Activated CD4-positive, alpha-beta T cell treated with anti-CD3 and anti-CD28 coated beads, Interleukin-2, amount 50 U/mL, for 1 hour (primary cell): ENCODE measurements at places on chromosomes 7 and 10.

DNA sequence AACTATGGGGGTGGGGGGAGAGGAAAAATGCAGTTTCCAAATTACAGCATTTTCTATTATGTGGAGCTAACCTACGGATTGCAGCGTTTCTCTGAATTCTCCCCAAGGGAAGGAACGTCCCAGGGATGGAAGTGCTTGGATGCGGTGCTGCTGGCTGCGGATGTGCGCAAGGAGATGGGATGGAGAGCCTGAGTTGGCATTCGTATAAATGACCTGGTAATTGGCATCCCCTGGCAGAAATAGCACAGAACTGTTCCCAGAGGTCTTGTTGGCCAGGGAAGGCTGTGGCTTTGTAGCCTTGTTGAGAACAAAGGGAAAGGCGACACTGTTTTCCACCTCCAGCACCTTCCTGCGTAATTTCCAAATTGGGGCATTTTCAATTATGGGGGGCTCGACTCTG, 2.7 kb downstream of the ORAI2 start:
- no peak for DNase-seq

GRCh38 chr10:5565205-5565545, 40.4 kb downstream of the CALML3 start:
- no peak for DNase-seq

- DNase-seq, result peak; percentile 11
These were observed 453 bp downstream of the SFMBT2 start for GRCh38 chr10:7410301-7410861.

DNA sequence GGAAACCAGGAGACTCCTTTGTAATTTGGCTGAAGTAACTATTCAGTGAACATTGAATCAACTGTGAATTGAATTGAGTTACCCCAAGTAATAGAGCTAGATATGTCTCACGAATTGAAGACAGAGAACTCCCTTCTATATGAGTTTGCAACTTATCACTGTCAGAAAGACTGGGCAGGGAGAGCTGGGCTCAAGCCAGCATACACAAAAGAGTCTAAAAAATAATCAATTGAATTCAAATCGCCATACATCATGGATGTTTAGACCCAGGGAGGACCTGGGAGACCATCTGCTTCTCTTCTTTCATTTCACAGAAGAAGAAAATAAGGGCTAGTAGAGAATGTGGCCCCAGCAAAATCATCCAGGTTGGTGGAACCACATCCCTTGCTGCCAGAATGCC, 503.1 kb upstream of the AUTS2 start:
- no peak for DNase-seq

DNA sequence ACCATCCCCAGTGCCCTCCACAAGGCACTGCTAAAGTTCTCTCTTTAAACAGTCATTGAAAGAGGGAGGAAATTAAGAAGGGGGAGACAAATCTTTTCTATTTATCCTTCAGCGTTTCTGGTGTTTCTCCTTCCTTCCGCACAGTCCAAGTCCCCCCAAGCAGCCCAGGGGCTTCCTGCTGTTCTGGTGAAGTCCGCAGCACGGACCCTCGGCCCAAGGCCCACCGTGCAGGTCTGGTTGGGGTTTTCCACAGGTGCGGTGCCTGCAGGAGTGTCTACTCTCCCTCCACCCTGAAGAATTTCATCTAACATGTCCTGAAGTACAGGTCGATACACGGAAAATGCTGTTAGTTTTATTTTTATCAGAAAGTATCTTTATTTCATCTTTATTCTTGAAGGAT, 34.1 kb upstream of the KNDC1 start:
- DNase-seq, result no peak
